NCI-H82 (cell line): ENCODE measurements at places on chromosomes 5 and 9.

DNA sequence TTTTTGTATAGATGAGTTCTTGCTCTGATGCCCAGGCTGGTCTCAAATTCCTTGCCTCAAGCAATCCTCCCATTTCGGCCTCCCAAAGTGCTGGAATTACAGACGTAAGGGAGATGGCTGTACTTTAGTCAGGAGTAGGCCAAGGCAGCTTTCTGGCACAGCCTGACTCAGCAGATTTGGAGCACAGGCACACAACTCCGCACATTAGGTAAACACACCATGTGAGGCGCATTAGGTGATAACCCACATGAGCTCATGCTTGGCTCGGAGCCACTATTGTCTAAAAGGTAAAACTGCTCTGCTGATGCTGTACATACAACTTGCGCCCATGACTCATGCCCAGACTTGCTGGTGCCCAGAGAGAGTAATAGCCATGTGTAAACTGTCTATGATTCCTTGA is 1157.9 kb downstream of the TAF11L14 start:
- DNase-seq, result no peak

GRCh38 chr5:139668064-139668880 is 20.1 kb downstream of the CXXC5 start:
- DNase-seq, result no peak

DNA sequence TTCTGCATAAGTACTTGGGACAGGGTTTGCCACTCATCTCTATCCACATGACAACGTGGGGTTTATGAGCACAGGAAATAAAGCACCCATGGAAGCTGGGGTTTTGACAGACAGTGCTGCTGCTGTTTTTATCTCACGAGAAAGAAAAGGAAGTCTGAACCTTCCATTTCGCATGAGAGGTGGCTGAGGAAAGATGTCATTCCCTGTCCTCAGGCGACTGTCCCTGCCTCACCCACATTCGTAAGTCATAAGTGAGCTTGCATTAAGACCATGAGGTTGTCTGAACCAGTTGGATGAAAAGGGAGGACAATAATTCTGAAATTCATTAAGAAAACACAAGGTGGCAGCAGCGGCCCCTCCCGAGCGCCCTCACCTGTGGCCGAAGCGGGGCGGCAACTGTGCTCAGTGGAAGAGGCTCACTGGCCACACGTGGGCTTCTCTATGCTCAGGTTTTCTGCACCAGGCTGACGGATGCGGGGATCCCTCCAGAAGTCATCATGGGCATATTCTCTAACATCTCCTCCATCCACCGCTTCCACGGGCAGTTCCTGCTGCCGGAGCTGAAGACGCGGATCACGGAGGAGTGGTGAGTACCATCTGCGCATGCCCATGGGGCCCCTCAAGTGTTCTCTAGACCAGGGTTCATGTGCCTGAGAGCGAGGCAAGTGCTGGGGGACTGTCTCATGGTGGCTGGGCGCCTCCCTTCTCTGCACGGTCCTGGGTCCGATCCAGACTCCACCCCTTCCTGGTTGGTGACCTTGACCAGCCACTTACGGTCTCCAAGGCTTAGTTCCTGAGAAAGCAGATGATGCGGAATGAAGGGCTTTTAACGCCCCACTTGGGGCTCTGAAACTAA is 54.7 kb upstream of the SUSD3 start:
- DNase-seq, result peak; percentile 69

GRCh38 chr5:23064710-23065109 is 211.6 kb upstream of the CDH12 start:
- DNase-seq, result no peak
